ENCODE measurements at places on chromosomes 2 and 18. TPM values are rescaled to one million over a fixed set of nuclear protein-coding genes. Genes with fewer than 3 reads are reported as not detected.
A peak's percentile ranks its signal among the peaks of the same experiment; 100 is the strongest.

DNA sequence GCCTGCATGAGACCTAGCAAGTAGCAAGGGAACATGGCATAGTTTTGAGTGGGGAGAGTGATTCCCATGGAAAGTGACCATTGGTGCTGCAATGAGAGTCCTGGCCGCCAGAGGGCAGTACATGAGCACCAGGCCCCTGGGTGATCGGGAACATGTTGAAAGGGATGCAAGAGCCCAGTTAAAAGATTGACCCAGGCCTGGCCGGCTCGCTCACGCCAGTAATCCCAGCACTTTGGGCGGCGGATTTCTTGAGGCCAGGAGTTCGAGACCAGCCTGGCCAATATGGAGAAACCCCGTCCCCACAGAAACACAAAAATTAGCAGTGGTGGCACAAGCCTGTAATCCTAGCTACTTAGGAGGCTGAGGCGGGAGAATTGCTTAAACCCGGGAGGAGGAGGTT is 22.2 kb downstream of the FAP start:
- peak; percentile 66 for DNase-seq

DNA sequence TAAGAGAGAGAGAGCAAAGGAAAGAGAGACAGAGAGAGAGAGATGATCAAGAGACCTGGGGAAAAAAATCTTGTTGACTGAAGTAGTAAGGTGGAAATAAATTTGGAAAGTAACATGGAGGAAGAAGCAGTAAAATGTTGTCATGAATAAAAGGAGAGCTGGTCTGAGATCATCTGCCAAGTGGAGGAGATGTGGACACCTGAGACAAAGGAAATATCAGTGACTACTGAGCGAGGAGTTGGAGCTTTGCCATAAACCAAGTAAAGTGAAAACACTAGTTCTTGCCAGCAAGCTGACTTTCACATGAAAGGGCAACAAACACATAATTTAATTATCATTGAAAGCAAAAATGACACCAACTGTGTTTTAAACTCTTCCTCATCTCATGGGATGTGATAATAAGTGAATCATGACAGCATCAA is 49.0 kb upstream of the DSG1 start:
- DNase-seq: no peak

DNA sequence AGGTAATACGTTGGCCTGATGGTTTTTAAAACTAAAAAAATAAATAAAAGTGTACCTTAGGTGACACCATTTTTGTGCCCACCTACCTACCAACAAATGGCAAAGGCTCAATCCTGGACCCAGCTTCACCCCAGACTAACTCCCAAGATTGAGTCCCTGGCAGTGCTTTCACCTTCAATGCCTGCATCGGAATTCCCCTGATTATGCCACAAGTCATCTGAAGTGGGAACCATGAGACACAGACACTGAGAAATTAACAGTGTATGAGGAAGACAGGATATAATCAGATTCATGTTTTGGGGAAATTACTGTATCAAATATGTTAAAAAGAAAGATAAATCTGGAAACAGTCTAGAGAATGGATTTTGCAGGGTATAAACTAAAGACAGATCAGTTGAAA is 41.6 kb downstream of the ZBTB14 start:
- DNase-seq: no peak

- DNase-seq: no peak
Measured at GRCh38 chr18:55925772-55926171, 337.8 kb upstream of the TCF4 start.

DNA sequence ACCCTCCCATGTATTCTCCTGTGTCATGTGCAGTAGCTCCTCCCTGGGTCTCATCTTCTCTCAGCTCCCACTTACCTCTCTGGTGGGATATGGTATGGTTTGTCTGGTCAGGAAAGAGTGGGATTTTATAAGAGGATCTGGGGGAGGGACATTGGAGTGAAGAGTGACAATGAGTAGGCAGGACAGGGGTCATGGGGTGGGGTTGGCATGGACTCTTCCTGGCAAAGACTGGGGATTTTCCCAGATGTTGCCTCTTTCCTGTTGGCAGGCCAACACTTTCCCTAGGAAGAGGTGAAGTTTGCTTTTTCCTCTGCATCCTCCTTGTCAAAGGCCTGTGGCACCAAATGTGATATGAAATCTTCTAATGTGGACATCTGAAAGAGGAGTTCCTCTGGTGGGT is at the start of gene REG3A:
Gene REG3A (minus strand): TSS at position 101 of the 400 bp plus-strand sequence. CDS start 348 bp downstream, outside the sequence.
- no peak for DNase-seq

- DNase-seq: no peak
Measured at GRCh38 chr2:230472621-230473018, 56.6 kb downstream of the SP100 start.

GRCh38 chr2:29165362-29166241 is 50.4 kb downstream of the CLIP4 start:
- DNase-seq: peak; percentile 45

DNA sequence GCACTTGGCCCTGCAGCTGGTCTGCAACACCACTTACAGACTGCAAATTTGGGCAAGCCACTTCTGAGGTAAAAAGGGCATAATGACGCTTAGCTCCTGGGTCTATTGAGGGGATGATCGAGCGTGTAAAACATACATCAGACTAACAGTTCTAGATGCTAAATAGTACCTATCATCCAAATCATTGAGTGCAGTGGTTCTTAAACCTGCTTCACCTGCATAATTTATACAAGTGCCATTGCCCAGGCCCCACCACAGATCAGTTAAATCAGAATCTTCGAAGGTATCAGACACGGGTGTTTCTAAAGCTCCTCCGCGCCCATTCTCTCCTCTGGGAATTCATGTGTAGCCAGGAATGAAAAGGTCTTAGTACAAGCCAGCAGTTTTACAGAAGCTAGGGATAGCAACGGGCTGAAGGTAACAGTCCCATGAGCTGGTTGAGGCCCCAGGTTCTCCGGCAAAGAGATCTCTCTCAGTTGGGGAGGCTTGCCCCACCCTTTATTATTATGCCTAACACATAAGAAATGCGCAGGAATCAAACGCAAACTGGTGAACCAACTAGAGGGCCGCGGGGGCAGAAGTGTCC is 737 bp upstream of the RNF181 start:
- no peak for DNase-seq

- DNase-seq: no peak
Measured at GRCh38 chr2:127415593-127416505, 2.4 kb upstream of the PROC start.

GRCh38 chr18:7290077-7290476 is 59.2 kb downstream of the LRRC30 start:
- no peak for DNase-seq

GRCh38 chr18:28331551-28331950 is 154.6 kb upstream of the CDH2 start:
- no peak for DNase-seq

- DNase-seq: no peak
Measured at GRCh38 chr18:8520266-8520665, 89.0 kb upstream of the RAB12 start.

GRCh38 chr18:57062844-57063243 is 84.0 kb upstream of the BOD1L2 start:
- DNase-seq: no peak

- no peak for DNase-seq
Measured at GRCh38 chr2:226759768-226760167, 39.9 kb downstream of the IRS1 start.

Gene GLB1L
- 3.6 TPM for total RNA-seq

Gene TEX44
- not detected for total RNA-seq

Gene CD207
- not detected for total RNA-seq

Gene VWA3B
- not detected for total RNA-seq

Gene CPLX4
- total RNA-seq: not detected
